ENCODE measurements at places on chromosomes 11 and 22.

GRCh38 chr11:32105871-32106560, 15.1 kb downstream of the RCN1 start:
- DNase-seq: no peak

DNA sequence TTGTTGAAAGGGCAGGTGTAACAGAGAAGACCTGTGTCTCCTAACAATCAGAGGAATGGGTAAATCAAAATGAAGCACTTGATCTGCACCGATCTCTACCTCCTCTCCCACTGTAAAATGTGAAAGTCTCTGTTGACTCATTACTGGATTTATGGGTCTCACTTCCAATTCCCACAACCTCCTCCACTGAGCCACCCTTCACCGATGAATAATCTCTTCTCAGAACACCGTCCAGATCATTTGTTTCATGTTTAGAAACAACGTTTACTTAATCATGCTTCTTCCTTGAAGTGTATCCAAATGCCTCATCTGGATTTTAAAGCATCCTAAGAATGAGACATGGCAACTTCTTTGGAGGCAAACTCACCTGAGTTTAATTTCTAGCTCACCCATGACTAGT, 643.6 kb downstream of the ETS1 start:
- DNase-seq: no peak

DNA sequence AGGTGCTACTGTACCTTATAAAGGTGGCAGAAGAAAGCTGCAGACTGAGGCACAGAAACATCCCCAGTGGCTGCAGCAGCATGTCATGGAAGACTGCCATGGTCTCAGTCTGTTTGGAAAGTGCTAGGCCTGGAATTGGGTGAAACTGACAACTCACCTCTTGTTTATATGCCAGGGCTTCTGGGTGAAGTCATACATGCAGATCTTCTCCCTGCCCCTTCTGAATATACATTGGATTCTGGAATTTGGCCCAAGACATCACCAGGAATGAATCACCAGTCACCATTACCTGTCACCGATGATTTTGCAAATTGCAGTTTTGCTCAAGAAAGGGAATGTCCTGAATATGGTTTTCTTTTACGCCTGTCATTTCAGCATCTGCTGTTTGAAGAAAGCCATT, at the start of gene PLET1:
Gene PLET1 (minus strand): TSS at position 371 of the 400 bp plus-strand sequence. CDS start 271 bp downstream, at position 100.
- DNase-seq: no peak

DNA sequence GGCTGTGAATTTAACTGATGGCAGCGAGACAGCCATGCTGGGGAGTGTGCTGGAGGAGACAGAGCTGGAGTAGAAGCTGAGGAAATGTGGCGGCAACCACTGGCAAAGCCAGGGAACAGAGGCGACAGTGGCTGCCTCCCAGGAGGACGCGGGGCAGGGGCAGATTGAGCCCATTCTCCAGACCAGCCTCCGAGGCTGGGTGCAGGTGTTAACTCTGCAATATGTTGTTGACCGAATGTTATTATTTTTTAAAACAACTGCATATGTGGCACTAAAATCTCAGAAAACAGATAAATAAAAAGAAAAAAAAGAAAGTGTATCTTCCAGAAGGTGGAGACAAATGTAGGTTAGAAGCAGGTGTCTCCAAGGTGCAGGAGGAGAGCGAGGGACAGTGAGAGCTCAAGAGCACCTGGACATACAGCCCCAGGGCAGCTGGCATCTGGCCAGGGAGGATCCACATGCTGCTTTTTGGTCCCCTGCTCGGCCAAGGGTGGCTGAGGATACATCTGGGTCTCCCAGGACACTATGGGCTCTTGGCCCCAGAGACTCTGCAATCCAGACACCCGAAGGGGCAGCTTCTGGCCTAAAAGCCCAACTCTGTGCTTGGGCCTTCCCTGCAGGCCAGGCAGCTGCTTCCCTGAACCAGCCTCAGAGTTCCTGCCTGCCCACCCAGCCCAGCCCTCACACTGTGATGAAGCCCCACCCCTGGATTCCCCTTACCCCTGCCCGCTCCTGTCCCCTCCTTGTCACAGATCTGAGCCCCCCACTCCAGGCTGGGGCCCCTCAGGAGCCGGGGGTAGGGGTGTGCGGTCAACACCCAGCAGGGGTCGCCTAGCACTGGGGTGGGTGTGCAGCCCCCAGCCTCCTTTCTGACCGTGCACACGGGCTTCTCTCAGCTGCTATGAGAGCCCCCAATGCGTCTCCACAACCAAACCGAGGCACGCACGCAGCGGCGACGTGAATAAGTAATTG, 12.9 kb downstream of the RTN4R start:
- no peak for DNase-seq

- DNase-seq: no peak
Observed at GRCh38 chr11:86933891-86934581, 21.2 kb downstream of the FZD4 start.

- DNase-seq: no peak
Observed at GRCh38 chr11:5124891-5125620, 13.1 kb downstream of the OR52A5 start.

GRCh38 chr22:22692707-22693530, 48.5 kb downstream of the GGTLC2 start:
- peak; percentile 14 for DNase-seq

GRCh38 chr11:76918941-76919386, 58.2 kb downstream of the ACER3 start:
- DNase-seq: no peak

DNA sequence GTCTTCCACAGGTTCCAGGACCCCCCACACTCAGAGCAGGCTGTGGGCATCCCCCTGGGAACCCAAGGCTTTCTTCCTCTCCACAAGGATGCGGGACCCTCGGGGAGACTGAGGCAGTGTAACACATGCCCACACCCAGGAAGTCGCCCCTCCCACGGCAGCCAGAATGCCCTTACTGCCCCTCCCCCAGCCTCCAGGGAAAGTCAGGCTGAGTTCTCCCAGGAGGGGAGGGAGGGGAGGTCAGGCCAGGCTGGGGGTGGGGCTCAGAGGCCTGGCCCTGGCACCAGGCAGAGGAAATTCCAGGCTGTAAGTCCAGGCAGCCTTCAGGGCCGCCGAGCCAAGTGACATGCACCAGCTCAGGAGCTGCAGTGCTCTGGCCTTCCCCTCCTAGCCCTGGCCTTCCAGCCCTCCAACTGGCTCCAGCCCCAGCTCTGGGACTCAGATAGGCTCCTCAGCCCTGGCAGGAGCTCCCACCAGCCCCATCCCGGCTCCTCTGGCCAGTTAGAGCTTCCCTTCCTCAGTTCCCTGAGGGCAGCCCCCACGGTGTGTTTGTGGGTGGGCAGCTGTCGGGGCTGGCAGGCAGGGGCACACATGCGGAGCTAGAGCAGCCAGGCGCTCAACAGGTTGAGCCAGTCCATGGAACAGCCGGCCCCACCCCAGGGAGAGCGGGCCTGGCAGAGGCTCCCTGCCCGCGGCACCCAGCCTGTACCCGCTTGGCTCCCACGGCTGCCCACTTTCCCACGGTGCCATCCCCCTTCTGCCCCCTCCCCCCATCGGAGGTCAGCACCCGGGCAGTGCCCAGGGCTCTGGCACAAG, 3.6 kb downstream of the BCL9L start:
- no peak for DNase-seq

GRCh38 chr11:117996058-117996457, 9.9 kb downstream of the IL10RA start:
- DNase-seq: no peak

DNA sequence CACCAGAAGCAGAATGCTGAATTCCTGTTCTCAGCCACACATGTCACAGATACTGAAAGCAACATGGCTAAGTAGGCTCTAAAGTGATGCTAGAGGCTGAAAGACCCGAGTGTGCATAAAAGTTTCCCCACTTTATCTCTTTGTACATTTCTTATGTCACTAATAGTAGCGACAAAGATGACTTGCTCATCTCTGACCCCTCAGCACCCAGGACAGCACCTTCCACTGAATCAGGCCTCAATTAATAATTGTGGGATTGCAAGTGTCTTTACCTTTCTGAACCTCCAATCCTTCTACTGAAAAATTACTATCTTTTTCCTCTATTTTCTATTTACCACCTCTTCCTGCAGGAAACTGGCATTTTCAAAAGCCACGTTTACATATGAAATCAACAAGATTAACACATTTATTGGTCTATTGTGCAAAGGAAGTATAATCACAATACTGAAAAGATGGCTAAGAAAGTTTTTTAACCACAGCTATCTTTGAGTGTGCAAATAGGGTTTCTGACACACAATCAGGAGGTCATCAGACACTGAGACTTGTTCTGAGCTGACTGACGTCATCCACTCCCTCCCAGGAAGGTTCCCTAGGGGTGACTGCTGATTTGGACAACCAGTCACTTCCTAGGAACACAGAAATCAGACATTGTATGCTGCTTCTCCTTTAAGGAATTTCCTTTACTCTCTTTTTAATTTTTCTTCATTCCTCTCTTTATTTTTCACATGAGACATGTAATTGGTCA, 213.9 kb upstream of the ISX start:
- DNase-seq: no peak

GRCh38 chr11:76734456-76735420, 48.4 kb upstream of the TSKU start:
- DNase-seq: no peak

DNA sequence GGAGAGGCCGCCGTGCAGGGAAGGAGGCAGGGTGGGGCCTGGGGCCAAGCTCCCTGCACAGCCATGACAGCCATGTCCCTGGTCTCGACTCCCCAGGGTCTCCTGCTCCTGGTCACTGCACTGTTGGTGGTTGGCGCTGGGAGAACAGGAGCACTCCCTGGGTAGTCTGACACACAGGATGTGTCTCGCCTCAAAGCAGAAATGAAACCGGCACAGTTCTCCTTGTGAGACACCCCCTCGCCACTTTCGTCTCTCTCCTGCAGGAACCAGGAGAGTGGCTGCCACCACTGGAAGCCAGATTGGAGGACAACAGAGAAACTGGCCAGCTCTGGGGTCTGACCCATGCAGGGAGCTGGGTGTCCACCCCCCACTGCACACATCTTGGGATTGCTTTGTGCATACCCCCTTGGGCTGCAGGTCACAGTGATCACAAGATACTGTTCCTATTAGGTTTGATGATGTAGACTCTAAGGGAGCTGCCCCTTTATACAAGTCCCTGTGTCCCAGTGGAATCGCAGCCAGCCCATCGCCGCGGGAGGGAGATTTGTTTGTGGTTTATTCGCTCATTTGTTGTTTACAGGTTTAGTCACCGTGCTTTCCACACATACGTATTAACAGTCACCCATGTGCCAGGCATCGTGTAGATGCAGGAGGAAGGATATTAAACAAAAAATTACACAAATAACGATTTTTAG, 27.0 kb upstream of the YWHAH start:
- DNase-seq: no peak

- DNase-seq: no peak
Observed at GRCh38 chr11:76638270-76639197, 32.0 kb downstream of the LRRC32 start.

DNA sequence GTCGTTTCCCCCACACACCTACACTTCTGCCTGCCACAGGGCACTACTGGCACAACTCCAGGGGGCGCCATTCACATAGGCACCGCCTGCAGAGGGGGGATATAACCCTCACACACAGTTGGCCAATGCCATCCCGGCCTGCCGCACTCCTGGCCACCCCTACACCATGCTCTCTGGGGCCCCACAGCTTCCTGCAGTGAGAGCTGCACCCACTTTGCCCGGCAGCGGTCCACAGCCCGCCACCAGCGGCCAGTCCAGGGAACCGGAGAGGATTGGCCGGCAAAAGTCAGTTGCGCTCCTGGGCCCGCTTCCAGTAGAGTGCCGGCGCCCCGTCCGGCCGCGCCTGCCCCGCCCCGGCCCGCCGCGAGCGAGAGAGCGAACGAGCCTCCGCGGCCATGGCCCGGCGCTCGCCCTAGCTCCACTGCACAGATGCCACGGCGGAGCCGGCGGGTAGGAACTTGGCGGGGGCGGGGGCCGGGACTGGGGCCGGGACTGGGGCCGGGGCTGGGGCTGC, 25.6 kb upstream of the SUSD2 start:
- DNase-seq: no peak

DNA sequence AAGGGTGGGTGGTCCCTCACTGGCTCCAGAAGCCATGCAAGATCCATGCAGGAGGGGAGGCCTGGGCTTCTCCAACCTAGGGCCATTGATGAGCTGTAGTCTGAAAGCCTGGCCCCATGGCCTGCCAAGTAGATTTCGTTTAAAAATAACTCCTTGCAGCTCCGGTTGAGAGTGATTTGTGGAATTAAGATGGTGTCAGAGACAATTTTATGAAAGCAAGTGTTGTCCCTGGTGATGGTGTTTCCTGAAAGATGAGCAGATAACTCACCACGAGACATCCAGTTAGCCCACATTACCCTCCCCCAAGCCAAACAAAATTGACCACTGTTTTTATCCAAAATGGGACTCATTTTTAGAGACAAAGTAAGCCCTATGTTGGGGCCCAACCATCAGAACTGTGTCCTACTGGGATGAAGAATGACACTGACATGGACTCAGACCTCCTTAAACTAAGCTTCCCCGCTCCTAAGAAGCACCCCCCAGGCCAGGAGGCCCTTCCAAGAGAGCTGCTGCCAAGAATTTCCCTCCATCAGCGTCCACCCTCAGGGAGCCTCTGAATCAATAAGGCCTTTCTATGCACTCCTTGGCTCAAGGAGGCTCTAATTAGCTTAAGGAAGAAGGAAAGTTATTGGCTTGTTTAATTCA, 174.2 kb upstream of the NCAM1 start:
- no peak for DNase-seq

- no peak for DNase-seq
Observed at GRCh38 chr11:83249972-83250593, 36.1 kb downstream of the CCDC90B start.

- DNase-seq: no peak
Observed at GRCh38 chr22:17110791-17111550, 10.2 kb downstream of the TMEM121B start.

DNA sequence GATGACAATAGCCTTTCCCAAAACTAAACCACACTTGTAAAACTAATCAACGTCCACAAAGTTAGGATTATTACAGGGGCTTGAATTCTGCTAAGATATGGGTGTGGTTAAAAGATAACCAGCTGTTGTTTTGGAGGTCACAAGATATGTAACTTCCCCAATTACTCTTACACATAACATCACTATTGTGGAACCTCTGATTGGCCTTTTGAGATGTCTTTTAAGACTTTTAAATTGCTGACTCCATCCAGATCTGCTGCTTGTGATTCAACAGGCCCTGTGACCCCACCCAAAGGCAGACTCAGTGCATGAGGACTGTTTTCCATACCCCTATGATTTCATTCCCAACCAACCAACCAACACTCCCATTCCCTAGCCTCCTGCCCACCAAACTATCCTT, 893.9 kb downstream of the OPCML start:
- no peak for DNase-seq
